ENCODE measurements at places on chromosomes 2 and 18. TPM values are rescaled to one million over a fixed set of nuclear protein-coding genes. Genes with fewer than 3 reads are reported as not detected.

- no peak for DNase-seq
Measured at GRCh38 chr18:3972291-3972930, 482.7 kb downstream of the DLGAP1 start.

DNA sequence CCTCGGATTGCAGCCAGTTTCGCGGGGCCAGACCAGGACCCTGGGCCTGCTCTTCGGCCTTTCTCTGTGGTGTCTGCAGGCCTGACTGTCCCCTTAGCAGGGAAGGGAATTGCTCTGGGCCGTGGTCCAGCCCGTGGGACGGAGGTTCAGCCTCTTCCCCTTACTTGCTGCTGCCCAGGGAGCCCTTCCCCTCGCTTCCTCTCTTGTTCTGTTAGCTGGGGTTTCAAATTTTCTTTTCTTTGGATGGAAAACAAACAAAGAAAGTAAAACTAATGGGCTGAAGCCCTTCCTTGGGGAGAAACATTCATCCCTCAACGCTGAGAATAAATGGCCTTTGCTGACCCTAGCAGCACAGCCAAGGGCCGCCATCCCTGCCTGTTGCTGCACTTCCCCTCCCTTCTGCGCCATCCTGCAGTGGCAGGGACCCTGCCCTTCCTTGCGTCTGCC lies 52.4 kb downstream of the ASAP2 start:
- DNase-seq = no peak

SYT4 gene
- 1.1 TPM for polyA plus RNA-seq

- no peak for DNase-seq
Measured at GRCh38 chr2:118750959-118751565, 96.4 kb downstream of the EN1 start.

RRM2 gene
- 37.7 TPM for polyA plus RNA-seq

- no peak for DNase-seq
Measured at GRCh38 chr2:134206031-134206430, 47.8 kb upstream of the MGAT5 start.

- no peak for DNase-seq
Measured at GRCh38 chr2:195967336-195967735, 101.3 kb downstream of the DNAH7 start.

IL36B gene
- polyA plus RNA-seq = not detected

GRCh38 chr18:63264871-63265270 lies 54.7 kb downstream of the BCL2 start:
- no peak for DNase-seq

All from H1 (cell line).